Choroid plexus epithelial cell (primary cell): ENCODE measurements at places on chromosomes 13 and 19.
A peak's percentile ranks its signal among the peaks of the same experiment; 100 is the strongest.

- DNase-seq: no peak
Measured at GRCh38 chr19:16943942-16944625, 55.3 kb downstream of the F2RL3 start.

GRCh38 chr19:54345938-54346386 lies 7.0 kb upstream of the LILRA4 start:
- no peak for DNase-seq

GRCh38 chr13:105925496-105925895 lies 610.0 kb downstream of the EFNB2 start:
- peak; percentile 70 for DNase-seq

- DNase-seq: no peak
Measured at GRCh38 chr13:75801388-75801945, 165.3 kb downstream of the LMO7 start.

DNA sequence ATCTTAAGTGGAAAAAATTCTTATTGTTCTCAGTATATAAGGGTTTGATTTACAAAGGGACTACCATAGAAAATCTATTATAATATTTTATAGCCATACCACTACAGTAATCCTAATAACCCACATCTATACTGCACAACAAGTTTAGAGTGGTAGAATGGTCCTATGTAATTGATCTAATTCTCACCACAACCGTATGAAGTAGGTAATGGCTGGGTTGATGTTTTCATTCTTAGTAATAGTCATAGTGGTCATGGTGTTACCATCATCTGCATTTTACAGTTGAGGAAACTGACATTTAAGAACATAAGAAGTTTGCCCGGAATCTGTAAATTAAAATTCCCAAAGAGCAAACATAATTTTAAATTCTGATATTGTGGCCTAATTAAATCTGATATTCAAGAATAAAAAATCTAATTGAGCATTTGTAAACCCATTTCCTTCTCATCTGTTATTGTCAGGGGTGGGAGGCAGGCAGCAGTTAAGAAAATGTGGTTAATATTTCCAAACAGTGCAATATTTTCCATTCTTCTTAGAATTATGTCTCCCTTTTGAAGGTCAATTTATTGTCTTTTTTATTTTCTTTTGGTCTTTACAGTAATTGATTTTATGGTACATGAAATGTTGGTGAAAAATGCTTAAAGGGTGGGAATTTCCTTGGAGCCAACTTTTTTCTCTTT lies 65.6 kb downstream of the DHRS12 start:
- DNase-seq: no peak

DNA sequence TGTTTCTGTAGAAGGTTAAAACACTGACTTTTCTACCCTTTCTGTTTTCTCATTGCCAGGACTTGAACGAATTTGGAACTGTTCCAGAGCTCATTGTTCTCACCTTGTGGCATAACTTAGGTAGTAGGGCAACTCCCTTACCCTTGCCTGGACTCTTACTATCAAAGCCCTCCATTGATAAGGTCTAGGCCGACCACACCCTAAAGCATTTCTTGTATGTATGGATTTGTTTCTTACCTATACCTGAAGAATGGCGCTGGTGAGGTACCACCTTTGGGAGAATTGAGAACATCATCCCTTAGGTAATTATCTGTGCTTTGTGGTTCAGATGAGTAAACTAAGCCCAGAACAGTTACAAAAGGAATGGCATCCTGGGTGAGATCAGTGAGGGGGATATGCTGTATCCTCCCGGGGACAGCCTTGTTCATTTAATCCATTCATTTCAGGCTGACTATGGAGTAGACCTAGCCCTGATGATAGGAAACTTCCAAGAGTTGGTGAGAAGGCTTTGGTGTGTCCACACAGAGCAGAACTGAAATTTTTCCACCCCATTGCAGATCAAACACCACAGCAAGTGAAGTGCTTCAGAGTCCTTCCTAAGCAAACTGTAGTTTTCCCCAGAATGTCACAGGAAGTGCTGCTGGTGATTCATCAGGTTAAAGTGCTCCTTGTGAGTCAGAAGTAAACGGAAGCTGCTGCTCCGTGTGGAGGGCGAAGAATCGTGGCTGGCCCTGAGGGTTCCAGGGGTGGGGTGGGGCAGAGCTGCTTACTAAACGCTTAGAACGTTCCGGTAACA lies 113.0 kb downstream of the TEX26 start:
- DNase-seq: peak; percentile 97

- DNase-seq: peak; percentile 74
Measured at GRCh38 chr19:4559569-4559968, at the start of gene SEMA6B. Gene SEMA6B (minus strand): TSS chr19:4559684. CDS start chr19:4558457, 1,227 bp downstream.

DNA sequence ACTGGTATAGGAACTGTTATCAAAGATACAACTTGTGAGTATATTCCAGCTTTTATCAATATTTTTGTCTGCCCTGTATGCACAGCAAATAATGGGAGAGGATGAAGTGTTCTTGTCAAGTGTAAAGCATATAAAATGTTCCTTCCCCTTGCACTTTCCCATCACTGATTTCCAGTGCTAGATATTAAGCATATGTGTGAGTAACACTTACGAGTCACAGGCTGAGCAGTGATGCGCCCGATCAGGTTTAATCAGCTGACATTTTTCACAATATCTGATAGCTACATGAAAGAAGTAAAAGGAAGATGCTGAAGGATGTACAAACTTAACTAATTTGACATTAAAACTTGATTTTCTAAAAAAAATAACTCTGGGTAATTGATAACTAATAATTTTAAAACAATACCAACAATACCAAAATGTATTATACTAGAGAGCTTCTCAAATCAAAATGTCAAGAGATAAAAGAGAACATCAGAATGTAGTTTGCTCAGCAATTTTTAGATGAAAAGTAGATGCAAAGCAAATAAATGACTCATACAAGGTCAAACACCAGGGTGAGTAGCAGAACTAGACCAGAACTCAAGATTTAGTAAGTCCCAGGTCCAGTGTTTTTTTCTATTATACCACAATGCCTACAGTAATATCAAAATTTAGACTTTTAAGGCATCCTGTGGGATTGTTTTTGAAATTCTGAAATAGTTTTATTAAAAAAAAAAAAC lies 56.4 kb downstream of the ZDHHC20 start:
- peak; percentile 66 for DNase-seq

DNA sequence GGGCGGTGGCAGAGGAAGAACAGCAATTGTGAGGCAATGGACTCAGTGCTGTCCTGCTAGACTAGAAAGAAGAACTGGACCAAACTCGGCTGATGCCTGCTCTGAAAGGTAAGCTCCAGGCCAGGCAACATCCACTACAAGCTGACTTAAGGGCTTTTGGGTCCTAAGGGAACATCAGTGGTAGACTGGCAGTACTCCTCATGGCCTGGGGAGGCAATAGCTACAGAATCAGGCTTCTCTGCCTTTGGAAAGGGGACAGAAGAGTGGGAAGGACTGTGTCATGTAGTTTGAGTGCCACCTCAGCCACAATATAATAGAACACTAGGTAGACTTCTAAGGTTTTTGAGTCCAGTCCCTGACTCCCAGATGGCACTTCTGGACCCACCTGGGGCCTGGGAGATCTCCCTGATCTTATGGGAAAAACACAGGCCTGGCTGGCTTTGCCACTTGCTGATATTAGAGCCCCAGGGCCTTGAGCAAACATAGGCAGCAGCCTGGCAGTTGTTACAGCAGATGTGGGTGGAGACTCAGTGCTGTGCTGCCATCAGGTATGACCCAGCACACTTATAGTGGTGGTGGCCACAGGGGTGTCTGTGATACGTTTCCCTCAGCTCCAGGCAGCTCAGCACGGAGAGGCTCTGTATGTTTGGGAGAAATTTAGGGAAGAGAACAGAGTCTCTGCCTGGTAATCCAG lies 9.2 kb upstream of the CLC start:
- DNase-seq: no peak

DNA sequence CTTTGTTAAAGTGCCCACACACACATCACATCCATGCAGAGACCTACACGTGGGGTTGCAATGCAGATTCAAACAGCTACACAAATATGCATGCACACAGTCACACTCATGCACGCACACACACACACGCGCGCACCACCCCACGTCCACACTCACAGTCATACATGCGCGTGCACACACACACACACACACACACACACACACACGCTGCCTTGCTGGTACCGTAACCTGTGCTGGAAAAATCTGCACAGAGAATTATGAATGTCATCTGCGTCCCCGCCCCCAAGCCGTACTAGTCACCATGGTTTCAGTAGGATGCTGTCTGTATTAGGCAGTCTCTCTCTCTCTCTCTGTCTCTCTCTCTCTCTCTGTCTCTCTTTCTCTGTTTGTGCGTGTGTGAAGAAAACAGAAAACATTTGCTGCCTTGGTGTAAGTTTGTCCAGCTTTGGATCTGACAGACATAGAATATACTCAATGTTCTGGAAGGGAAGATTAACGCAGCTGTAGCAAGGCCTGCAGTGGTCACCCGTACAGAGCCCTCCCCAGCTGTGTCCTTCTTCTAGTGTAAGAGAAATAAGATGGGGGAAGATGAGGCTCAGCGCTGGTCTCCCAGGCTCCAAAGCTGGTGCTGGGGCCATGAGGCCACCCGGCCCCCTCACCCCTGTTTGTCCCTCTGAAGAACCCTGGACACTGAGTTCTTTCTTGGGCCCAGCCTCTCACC lies 26.4 kb upstream of the DPP9 start:
- DNase-seq: no peak

GRCh38 chr13:60164234-60164889 lies 634 bp upstream of the DIAPH3 start:
- DNase-seq: peak; percentile 34

- DNase-seq: no peak
Measured at GRCh38 chr13:51721496-51721895, 82.5 kb downstream of the DHRS12 start.

GRCh38 chr13:76455960-76456359 lies 430.2 kb downstream of the KCTD12 start:
- DNase-seq: peak; percentile 67

DNA sequence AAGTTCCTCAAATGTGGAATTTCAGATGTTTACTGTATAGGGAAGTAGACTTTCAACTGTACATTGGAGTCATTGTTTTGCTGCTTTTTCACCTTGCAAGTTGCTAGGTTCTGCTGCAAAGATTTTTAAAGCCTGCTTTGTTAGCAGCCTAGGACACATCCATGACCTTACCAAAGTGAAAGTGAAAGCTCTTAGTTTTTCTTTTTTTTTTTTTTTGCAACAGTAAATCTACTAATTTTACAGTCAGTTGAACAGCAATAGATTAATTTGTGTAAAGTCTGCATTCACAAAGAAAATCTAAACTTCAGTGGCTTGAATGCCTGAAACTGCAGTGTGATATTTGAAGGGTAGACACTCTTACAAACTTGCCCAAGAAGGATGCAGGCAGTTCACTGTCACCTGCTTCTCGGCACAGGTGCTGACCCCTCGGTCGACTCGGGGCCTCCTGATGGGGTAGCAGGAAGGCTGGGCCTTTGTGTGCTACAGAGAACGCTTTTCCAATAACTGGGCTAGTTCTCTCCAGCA lies 5.0 kb upstream of the MTIF3 start:
- peak; percentile 15 for DNase-seq

GRCh38 chr19:31658993-31659896 lies 310.0 kb upstream of the TSHZ3 start:
- no peak for DNase-seq

- peak; percentile 50 for DNase-seq
Measured at GRCh38 chr13:48040896-48041295, 3.4 kb downstream of the NUDT15 start.

DNA sequence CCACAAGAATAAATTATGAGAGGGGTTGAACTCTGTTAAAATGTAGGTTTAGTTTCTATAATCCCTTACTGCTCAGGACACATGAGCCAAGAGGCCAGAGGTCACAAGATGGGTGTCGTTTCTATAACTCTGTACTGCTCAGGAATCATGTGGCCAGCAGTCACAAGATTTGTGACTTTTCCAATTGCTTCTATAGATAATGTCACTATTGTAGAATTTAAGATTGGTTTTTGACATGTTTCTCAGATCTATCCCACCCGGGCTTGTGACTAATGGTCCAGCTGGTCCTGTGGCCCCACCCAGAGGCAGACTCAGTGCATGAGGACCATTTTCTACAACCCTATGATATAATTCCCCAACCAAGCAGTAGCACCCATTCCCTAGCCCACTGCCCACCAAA lies 662.0 kb upstream of the KLF12 start:
- DNase-seq: no peak

- peak; percentile 30 for DNase-seq
Measured at GRCh38 chr13:101424381-101425155, 8.3 kb upstream of the NALCN start.

DNA sequence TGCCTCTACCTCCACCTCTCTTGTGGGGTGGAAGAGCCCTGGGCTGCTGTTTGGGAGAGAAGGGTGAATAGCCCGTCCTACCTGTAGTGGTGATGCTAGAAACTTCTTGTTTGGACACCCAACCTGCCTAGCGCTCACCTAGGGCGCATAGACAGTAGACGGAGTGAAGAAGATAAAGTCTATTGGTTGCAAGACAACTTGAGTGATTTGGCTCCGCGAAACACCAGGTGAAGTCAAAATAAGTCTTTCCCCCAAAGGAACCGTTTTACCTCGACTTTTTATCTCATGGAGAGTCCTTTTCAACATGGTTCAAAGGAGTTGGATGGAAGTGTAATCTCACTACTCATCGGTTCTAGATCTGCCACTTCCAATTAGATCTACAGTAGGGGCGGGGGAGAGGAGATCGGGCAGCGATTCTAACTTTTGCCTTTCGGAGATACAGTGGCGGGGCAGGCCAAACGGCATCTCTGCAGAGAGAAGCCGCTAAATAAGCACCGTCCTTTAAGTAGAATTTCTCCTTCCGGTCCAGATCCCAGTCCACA lies 694 bp upstream of the ZIC5 start:
- no peak for DNase-seq

- no peak for DNase-seq
Measured at GRCh38 chr13:73910733-73911132, 223.5 kb downstream of the KLF12 start.

DNA sequence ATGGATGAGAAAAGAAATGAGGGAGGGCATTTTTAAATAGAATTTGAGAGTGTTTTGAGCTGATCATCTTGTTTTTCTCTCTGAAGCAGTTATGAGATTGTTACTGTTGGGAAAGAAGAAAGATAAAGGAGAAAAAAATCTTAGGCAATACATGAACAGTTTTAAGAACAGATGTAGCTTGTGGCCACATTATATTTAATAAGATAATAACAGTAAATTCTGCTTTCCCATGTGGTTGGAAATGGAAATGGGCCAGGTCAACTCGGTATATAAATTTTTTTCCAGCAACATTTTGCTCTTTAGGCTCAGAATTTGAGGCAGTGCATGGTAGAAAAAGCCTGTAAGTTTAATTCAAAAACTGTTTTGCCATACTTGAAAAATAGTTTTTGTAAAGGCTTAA lies 118.7 kb downstream of the POSTN start:
- DNase-seq: peak; percentile 46

DNA sequence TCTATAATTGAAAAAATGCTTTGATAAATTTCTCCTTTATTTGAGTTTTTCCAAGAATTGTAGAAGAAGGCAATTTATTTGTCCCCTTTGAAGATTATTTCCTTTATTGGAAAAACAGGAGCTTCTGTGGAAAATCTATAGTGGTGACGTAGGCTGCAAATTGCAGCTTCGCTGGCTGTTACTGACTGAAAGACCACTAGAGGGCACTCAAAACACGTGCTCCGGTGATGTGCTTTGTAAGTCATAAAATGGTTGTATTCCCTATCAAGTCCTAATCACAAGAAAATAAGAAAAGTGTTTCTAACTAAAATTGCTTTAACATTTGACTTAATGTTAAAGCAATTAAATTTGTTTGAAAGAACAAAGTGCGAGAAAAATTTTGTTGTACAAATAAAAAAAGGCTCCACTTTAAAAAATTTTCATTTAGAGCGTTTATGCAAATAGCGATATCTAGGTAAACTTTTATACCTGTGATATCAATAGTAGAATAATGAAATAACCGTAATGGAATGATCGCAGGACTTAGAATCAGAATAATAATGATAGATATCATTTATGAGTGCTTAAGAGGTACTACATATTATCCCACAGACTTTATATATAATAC lies 638.2 kb upstream of the SPRY2 start:
- peak; percentile 90 for DNase-seq

GRCh38 chr19:16367261-16367683 lies 42.6 kb downstream of the KLF2 start:
- no peak for DNase-seq
